Lower leg skin (tissue), 4 donors: ENCODE measurements at places on chromosomes 7 and 10.

- no peak for DNase-seq
These were observed 704.7 kb upstream of the MBL2 start for GRCh38 chr10:53477313-53477675.

DNA sequence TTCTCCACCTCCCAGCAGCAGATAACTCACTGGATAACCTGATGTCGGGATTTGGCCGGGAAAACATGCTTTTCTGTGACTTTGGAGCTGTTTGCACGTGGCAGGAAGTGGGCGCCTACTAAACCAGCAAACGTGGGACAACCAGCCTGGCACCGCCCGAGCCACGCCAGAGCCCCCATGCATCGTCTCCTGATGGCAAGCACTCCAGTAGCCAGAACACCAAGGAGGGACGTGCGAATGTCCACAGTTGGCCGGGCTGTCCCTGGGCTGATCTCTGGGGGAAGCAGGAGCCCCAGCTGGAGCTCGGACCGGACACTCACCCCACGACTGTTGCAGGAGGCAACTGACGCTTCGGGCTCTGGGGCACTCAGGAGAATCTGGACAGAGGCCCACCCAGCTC is 7.1 kb downstream of the ADGRA1 start:
- DNase-seq, result no peak

- DNase-seq, result no peak
These were observed 103.3 kb downstream of the CFAP58 start for GRCh38 chr10:104456802-104457542.

- no peak for DNase-seq
These were observed 38.1 kb downstream of the CPED1 start for GRCh38 chr7:121026577-121027111.

DNA sequence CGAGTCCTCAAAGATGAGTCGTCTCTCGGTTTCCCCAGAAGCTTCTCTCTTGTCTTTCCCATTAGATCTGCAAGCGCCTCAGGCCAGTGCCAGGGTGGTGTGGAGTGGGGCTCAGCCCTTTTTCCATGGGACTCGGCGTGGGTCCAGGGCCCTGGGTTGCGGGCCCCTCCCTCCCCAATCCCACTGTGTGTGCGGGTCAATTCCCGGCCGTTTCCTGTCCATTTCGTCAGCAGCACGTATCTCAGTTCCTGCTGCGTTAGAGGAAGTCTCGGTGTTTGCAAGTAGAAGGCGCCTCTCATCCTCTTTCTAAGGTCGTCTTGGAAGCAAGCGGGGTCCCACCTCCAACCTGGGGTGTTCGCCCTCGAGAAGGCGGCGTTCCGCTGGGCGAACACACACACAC is 25.1 kb upstream of the ADGRA1 start:
- DNase-seq, result no peak

DNA sequence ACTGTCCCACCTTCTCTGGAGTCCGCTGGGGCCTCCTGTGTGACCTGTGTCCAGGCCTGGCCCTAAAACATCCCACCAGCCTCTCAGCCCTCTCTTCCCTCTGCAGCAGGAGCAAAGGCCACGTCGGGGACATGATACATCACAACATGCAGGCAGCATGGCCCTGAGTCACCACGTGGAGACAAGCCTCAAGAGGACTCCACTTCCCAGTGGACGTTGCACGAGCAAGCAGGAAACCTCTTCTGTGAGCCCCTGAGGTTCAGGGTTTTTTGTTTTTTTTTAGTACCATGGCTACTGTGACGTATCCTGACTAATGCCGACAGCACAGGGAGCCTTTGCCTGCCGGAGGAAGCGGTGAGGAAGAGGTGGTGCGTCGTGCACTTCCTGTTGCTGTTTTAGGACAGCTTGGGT is 165.9 kb downstream of the DNAJB6 start:
- DNase-seq, result no peak

DNA sequence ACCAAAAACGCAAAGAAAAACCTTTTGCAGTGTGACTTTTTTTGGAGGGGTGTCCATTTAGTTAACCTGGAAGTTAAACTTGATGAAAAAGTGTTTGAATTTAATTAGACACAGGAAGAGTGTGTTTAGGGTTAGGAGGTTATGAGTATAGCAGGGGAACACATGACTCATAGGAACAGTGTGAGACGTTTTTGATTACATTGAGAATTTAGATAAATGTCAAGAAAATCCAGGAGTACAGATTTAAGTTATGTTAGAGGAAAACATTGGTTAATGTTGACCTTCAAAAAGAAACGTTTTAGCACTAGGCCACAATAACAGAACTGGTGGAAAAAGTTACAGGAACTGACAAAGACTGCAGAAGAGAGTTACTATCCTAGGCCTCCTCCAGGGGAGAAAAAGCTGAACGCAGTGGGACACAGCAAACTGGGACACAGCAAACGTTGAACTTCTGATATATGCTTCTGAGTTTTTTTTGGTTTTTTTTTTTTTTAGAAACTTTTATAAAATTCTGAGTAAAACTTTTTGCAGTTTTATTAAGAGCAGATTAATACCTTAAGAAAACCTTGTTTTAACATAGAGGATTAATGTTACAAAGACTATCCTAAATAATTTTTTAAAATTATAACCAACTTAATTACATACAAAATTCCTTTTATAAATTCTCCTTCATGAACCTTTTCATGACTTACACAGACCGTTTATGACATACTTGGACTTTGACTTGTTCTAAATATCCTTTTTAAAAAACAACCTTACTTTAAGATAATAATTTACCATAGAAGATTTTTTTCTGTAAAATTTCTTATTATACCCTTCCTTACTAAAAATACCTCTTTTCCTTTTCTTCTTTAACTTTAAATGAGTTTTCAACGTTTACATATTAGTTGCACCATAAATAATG is 22.2 kb downstream of the LANCL2 start:
- DNase-seq, result no peak

- no peak for DNase-seq
These were observed 119.2 kb downstream of the GALNT11 start for GRCh38 chr7:152144557-152145245.

GRCh38 chr7:111560773-111561653 is 1.3 kb downstream of the IMMP2L start:
- no peak for DNase-seq

- peak; percentile 60 for DNase-seq
These were observed 204.6 kb downstream of the HECW1 start for GRCh38 chr7:43317075-43317474.

DNA sequence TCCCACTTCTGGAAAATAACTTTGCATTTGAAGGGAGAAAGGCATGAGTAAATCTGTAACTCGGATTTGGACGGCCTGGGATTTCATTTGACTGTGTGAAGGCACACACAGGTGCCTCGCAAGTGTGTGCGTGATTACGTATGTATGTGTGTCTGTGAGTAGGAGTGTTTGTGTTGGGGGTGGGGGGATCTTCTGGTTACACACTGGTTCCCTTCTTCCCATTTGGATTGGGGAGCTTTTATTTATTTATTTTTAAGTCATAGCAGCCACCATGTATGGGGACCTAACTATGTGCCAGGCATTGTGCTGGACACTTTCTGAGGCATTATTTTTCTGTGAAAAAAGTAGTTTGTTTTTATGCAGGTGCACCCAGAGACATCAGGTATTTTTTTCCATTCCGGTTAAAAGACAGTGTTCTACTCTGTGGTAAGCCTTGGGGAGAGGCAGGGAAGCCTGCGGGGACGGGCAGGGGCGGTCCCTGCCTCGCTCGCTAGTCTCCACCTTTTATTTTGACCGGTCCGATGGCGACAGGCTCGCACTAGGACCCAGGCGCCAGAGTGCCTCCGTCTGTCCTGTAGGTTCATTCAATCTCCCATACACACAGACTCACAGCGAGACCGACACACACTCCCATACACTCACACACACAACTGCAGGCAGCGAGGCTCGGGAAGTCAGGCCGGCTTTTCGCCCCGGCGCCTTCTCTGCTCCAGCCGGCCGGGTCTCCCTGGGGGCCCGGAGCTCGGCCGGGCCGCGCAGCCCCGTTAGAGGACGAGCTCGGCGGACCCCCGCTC is at the start of gene MXI1:
TSS of gene MXI1 (plus strand) at position 595 of the 794 bp plus-strand sequence. CDS start 204 bp downstream, outside the sequence.
- DNase-seq, result peak; percentile 94

DNA sequence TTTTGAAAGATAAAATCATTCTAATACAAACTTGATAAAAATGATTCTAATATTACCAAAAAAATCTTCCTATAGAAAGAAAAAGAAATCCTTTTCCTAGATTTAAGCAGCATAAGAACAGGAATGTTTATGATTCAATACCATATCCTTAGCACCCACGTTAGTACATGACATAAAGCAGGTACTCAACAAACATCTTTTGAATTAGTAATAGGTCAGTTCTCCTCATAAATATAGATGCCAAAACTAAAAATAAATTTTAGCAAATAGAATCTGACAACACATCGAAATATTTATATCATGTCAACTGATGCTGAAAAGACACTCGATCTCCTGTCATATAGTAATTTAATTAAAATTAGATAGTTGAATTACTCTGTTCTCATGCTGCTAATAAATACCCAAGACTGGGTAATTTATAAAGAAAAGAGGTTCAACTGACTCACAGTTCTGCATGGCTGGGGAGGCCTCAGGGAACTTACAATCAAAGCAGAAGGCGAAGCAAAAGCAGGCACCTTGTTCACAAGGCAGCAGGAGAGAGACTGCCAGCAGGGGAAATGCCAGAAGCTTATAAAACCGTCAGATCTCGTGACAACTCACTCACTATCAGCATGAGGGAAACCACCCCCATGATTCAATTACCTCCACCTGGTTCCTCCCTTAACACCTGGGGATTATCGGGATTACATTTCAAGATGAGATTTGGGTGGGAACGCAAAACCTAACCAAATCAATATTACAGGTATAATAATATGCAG is 191.8 kb downstream of the HTR7 start:
- DNase-seq, result no peak

GRCh38 chr7:125467996-125468854 is 538.6 kb upstream of the POT1 start:
- no peak for DNase-seq

- no peak for DNase-seq
These were observed 447.6 kb upstream of the ZMIZ1 start for GRCh38 chr10:78620985-78621799.

- DNase-seq, result no peak
These were observed 48.3 kb upstream of the FAM171A1 start for GRCh38 chr10:15419279-15419874.

- no peak for DNase-seq
These were observed 95.0 kb downstream of the CALD1 start for GRCh38 chr7:134874407-134874806.

- DNase-seq, result peak; percentile 2
These were observed 20.7 kb upstream of the GRID1 start for GRCh38 chr10:86387178-86387794.

- DNase-seq, result no peak
These were observed 145.6 kb downstream of the RELN start for GRCh38 chr7:103843689-103844480.

DNA sequence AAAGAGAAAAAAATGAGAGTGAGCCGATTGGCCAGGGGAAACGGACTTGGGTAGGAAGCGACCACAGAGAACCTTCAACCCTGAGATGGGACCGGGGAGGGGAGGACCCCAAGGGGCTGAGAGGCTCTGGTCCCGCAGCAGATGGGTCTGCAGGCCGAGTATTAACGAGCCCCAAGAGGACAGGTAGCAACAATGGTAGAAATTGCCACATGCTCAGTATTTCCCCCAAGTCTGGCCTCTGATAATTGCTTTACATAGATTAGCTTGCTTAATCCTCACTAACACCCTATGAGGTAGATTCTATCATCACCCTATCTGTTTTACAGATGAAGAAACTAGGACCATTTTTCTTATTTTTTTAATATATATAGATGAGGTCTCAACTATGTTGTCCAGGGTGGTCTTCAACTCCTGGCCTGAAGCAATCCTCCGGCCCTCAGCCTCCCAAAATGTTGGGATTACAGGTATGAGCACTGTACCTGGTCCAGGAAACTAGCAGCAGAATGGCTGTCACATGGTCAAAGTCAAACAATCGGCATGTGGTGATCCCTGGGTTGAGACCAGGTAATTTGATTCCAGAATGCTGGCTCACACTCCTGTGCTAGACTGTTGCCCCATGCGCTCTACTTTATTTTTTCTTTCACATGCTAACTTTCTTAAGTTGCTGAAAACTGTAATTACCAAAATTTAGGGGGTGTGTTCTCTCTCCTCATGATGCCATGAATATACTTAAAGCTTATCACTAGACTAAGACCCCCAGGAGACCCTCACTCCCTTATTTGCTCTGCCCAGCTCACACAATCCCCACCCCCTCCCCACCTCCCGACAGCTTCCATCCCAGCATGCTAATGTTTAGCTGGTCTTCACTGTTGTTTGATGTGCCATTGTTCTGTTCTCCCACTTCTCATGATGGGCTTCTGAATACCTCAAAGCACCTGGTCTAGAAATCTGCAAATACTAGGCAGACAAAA is 67.9 kb upstream of the AFAP1L2 start:
- no peak for DNase-seq

GRCh38 chr7:32218741-32219288 is 148.6 kb upstream of the PDE1C start:
- DNase-seq, result no peak
